Osteocyte (in vitro differentiated cells): ENCODE measurements at places on chromosomes 6 and 20. TPM values are rescaled to one million over a fixed set of nuclear protein-coding genes. Genes with fewer than 3 reads are reported as not detected.

Gene CGAS
- 0.37 and 0.59 TPM in 2 replicates for total RNA-seq

Gene RBPJL
- not detected in 2 replicates for total RNA-seq

DNA sequence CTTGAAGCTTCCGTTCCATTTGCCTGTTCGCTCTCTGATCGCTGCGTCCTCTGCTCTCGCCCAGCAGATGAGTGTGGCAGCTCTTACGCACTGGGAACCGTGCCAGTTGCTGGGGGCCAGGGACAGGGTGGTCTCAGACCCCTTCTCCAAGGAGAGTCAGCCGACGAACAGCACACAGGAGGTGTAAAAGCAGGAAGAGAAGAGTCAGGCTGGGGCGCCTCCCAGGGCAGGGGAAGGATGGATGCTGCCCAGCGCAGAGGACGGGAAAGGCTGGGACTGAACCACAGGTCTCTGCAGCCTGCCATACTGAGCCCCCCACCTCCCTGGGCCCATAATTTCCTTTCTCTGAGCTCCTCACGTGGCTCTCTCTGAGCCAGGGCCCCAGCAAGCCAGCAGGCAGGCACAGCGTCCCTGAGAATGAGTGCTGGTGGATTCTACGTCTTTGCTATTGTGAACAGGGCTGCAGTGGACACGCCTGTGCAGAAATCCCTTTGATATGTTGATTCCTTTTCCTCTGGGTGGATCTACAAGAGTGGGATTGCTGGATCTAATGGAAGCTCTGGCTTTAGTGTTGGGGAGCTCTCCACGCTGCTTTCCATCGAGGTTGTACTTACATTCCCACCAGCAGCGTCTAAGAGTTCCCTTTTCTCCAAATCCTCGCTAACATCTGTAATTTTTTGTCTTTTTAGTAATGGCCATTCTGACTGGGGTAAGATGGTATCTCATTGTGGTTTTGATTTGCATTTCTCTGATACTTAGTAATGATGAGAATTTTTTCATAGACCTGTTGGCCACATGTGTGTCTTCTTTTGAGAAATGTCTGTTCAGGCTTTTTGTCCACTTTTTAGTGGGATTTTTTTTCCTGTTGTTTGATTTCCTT, 104.1 kb downstream of the PSMB1 start:
- H3K4me1 ChIP-seq: peaks cover 2% of the 10 kb centered on the region
- no peak overlapping the region for H3K4me3 ChIP-seq
- no peak overlapping the region for H3K27ac ChIP-seq
- H3K36me3 ChIP-seq: no peaks in the 10 kb centered on the region
- no peaks in the 10 kb centered on the region for H3K27me3 ChIP-seq

DNA sequence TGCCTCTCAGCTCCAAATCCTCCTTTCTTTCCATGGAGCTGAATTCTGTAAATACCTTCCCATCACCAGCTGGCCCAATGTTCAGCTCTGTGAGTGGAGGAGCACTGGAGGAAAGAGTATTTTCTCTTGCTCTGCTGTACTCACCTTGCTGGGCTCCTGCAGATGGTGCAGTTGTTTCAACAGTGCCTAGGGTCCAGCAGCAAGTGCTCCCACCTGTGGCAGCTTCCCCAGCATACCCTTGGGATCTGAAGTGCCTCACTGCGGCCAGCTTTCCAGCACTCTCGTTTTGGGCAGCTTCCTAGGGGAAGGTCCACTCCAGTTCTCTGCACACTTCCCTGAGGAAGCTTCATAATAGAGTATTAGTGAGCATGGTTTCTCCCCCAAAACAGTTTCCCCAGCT, 170.9 kb downstream of the ARHGAP18 start:
- peaks cover 4% of the 10 kb centered on the region for H3K4me1 ChIP-seq
- no peak overlapping the region for H3K27ac ChIP-seq
- H3K27me3 ChIP-seq: no peaks in the 10 kb centered on the region
- DNase-seq: no peak

DNA sequence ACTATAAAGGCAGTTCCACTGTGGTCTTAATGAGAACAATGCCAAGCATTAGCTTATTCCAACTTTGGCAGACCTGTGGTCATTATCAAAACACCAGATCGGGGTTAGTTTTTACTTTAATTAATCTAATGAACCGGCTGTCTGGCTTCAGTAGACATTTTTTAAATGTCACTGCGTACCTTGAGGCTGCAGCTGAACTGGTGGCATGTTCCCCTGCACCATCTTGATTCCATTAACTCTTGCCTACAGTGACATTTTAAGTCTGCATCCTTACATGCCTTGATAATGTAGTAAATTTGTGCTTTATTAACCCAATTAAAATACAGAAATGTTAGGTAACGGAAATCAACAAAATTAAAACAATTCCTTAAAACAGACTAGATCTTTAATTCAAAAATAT, 127.0 kb downstream of the KIF16B start:
- H3K27me3 ChIP-seq: no peaks in the 10 kb centered on the region
- H3K4me1 ChIP-seq: peaks cover 7% of the 10 kb centered on the region
- DNase-seq: no peak
- H3K4me3 ChIP-seq: no peak overlapping the region
- no peak overlapping the region for H3K27ac ChIP-seq

Gene ZNF831
- total RNA-seq: not detected in 2 replicates

Gene KIF25
- total RNA-seq: not detected in 2 replicates

- DNase-seq: no peak
- no peak overlapping the region for H3K27ac ChIP-seq
- peaks cover 3% of the 10 kb centered on the region for H3K4me1 ChIP-seq
These were observed 83.8 kb downstream of the IYD start for GRCh38 chr6:150452428-150453243.

GRCh38 chr6:82385102-82385501, 21.5 kb downstream of the TPBG start:
- peaks cover 25% of the 10 kb centered on the region for H3K27me3 ChIP-seq
- DNase-seq: no peak
- H3K27ac ChIP-seq: no peak overlapping the region
- no peaks in the 10 kb centered on the region for H3K4me1 ChIP-seq
- no peak overlapping the region for H3K4me3 ChIP-seq

DNA sequence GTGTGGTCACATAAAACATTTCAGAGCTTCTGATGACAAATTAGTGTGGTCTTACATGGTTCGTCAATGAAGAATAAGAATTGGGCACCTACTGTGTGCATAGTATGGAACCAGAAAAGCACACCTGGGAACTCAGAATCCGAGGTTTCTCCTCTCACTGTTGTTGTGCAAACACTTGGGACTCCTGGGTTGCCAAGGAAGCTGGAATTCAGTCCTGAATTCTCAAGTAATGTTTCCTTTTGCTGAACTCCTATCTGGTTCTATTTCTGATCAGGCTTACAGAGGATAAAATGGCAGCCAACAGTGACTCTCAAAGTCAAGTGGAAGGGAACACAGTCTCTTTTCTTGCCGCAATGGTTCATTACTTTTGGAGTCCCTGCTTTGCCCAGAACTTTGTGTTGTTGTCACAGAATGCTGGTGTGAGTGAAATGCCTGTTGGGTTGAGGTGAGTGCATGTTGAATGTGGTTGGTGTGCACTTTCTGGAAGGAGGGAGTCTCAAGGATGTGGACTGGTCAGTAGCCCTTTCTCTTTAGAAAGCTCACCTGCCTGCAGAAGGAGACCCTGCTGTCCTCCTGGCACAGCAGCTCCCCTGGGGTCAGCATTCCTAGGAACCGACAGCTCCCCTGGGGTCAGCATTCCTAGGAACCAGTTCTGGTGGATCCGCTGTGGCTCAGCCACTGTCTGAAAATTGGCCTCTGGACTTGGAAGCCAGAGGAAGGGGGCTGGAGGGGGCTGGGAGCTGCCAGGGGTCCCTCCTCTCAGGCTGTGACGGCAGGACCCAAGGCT, 1.4 kb downstream of the UNC93A start:
- no peak for DNase-seq
- H3K36me3 ChIP-seq: no peaks in the 10 kb centered on the region
- H3K4me3 ChIP-seq: no peak overlapping the region
- no peak overlapping the region for H3K27ac ChIP-seq
- H3K4me1 ChIP-seq: no peaks in the 10 kb centered on the region

- H3K36me3 ChIP-seq: no peaks in the 10 kb centered on the region
- DNase-seq: no peak
- peaks cover 11% of the 10 kb centered on the region for H3K4me1 ChIP-seq
These were observed 58.5 kb downstream of the PCNA start for GRCh38 chr20:5061213-5061612.

- no peaks in the 10 kb centered on the region for H3K36me3 ChIP-seq
- DNase-seq: no peak
- H3K27me3 ChIP-seq: peaks cover 10% of the 10 kb centered on the region
These were observed 13.3 kb upstream of the PLCB1 start for GRCh38 chr20:8118760-8119159.

Gene FNDC11
- 0.13 and 0.34 TPM in 2 replicates for total RNA-seq

Gene APMAP
- 76.3 and 80.0 TPM in 2 replicates for total RNA-seq

DNA sequence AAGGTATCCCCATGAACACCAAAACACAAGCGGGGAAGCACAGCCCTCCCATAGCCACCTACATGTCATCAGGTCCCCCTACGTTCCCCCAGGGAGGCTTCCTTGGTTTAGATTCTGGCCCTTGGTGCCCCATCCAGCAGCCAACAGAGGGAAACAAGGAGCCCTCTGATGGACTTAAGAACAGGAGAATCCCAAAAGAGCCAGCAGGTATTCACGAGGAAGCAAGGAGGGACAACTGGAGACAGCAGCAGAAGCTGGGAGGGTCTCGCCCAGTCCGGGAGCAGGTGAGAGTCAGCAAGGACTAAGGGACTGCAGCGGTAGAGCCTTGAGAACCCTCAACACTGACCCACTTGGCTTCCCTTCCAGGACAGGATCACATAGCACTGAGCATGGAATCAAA, 58.4 kb upstream of the TOP1 start:
- H3K4me3 ChIP-seq: no peak overlapping the region
- peak; percentile 40 for DNase-seq
- H3K27ac ChIP-seq: no peak overlapping the region
- peaks cover 26% of the 10 kb centered on the region for H3K27me3 ChIP-seq
- H3K36me3 ChIP-seq: no peaks in the 10 kb centered on the region
- H3K4me1 ChIP-seq: peaks cover 7% of the 10 kb centered on the region

DNA sequence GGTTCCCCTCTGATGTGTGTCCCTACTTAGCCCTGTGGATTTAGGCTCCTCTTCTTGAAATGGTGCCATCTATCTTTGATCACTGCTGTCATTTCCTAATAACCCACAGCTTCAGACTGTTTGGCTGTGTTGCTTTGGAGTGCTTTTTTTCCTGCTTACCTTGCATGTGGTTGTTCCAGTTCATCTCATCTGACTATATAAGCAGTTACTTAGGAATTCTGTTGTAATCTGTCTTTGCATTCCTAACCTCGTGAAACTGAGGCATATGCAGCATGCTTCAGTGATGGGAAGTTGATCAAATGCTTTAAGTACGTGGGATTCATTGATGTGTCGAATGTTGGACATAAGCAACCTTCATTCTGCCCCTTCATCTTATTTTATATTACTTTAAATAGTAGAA, 115.8 kb upstream of the FLRT3 start:
- no peaks in the 10 kb centered on the region for H3K4me1 ChIP-seq
- DNase-seq: no peak
- no peak overlapping the region for H3K4me3 ChIP-seq
- no peaks in the 10 kb centered on the region for H3K27me3 ChIP-seq
- no peak overlapping the region for H3K27ac ChIP-seq
- no peaks in the 10 kb centered on the region for H3K36me3 ChIP-seq

DNA sequence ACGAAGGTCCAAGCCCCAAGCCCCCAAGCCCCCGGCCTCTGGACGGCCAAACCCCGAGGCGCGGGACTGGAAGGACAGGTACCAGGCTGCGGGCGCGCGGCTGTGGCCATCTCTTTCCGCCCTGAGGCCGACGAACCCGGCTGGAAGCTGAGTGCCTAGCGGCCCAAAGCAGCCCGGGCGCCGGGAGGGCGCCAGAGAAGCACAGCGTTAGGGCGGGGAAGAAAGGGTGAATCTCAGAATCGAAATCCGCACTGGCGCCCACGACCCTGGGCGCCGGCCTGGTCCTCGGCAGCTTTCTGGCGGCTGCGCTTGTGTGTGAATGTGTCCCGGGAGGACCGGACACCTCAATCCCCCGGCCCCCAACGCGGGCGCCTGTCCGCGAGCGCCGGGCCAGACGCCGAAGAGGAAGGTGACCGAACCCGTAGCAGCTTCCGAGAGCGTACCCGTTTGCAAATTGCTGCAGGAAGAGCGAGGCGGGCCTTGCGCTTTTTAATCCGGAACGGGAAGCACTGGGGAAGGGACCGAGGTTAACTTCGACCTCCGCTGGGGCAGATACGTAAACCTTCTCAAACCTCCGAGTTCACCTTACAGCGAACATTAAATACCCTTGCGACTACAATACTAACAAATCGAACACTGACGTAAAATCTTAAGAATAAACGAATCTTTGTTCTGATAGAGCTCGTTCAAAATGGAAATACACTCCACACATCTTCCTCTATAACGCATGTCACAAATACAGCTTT, 2.9 kb downstream of the NRN1 start:
- no peak for DNase-seq
- H3K36me3 ChIP-seq: no peaks in the 10 kb centered on the region
- H3K4me3 ChIP-seq: peak overlapping the region; percentile 63
- no peak overlapping the region for H3K27ac ChIP-seq
- H3K27me3 ChIP-seq: peaks cover 89% of the 10 kb centered on the region

- no peaks in the 10 kb centered on the region for H3K27me3 ChIP-seq
- no peak for DNase-seq
- peak overlapping the region; percentile 84 for H3K27ac ChIP-seq
- no peaks in the 10 kb centered on the region for H3K36me3 ChIP-seq
- H3K4me1 ChIP-seq: peaks cover 32% of the 10 kb centered on the region
These were observed 125.5 kb downstream of the THEMIS start for GRCh38 chr6:127775371-127775770.

DNA sequence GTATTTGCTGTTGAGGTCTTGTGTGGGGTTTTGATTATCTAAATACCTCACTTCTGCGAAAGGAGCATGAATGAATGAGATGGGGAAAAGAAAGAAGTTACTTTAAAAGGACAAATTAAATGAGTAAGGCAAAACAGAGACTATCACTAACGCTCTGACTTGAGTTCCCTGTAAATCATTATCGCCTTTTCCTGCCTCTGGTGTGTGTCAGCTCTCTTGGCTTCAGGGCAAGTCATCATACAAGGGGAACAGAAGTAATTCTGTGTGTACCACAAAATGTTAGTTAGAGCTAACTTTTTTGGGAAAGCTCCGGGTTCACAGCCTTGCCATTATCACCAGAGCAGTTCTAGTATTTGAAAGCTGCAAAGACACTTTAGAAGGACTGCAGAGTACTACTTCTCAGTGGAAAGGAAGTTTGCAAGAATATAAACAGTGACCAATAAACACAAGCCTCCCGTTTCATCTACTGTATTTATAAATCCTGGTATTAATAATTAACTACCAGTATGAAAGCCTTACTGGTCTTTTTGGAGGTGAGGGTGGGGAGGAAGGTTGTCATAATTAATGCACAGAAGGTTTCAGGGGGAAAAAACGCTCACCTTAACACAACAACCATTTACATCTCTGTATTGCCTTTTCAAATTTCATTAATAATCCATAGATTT, 1.2 kb downstream of the DZANK1 start:
- H3K4me1 ChIP-seq: peaks cover 26% of the 10 kb centered on the region
- H3K27ac ChIP-seq: no peak overlapping the region
- no peak for DNase-seq
- H3K36me3 ChIP-seq: no peaks in the 10 kb centered on the region

GRCh38 chr6:72955666-72956065, 269.6 kb downstream of the KHDC1L start:
- no peak overlapping the region for H3K4me3 ChIP-seq
- H3K27ac ChIP-seq: no peak overlapping the region
- no peaks in the 10 kb centered on the region for H3K27me3 ChIP-seq
- H3K4me1 ChIP-seq: peaks cover 28% of the 10 kb centered on the region
- no peaks in the 10 kb centered on the region for H3K36me3 ChIP-seq

Gene MOG
- not detected in 2 replicates for total RNA-seq

- H3K4me3 ChIP-seq: no peak overlapping the region
- H3K4me1 ChIP-seq: peaks cover 6% of the 10 kb centered on the region
- peaks cover 11% of the 10 kb centered on the region for H3K27me3 ChIP-seq
- H3K36me3 ChIP-seq: peaks cover 12% of the 10 kb centered on the region
- H3K27ac ChIP-seq: no peak overlapping the region
These were observed 12.7 kb upstream of the APMAP start for GRCh38 chr20:25005220-25005619.
